T-helper 9 cell (primary cell): ENCODE measurements at places on chromosomes 1 and 21.

GRCh38 chr1:147185432-147185831 lies 13.2 kb upstream of the PRKAB2 start:
- no peak for DNase-seq

GRCh38 chr1:192518700-192519099 lies 56.9 kb upstream of the RGS1 start:
- no peak for DNase-seq

DNA sequence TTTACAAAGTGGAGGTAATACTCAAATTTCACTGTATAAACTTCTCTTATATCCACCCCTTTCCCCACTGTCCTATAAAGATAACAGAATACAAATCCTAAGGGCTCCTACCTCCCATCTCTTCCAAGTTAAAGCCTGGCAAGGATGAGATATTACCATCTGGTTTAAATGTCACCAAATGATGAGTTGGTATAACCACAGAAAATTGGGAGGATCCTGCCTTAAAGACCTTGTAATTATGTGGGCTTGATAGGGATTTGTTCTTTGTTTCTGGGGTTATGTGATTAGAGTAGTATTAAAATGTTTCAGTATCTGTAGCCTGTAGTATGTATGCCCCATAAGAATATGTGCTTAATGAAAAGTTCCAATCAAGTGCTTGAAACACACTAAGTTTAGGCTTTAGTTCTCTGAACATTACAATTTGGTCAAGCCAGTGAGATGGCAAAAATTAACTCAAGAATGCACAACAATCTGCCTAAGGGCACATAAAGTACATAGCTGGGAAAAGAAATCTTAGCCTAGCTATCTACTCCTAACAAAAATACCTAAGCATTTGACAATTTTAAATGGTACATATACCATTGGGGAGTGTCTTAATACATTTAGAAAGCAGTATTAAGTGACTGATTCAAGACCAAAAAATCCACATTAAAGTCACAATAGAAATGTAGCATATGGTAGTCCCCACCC lies 14.0 kb downstream of the KDM5B start:
- no peak for DNase-seq

DNA sequence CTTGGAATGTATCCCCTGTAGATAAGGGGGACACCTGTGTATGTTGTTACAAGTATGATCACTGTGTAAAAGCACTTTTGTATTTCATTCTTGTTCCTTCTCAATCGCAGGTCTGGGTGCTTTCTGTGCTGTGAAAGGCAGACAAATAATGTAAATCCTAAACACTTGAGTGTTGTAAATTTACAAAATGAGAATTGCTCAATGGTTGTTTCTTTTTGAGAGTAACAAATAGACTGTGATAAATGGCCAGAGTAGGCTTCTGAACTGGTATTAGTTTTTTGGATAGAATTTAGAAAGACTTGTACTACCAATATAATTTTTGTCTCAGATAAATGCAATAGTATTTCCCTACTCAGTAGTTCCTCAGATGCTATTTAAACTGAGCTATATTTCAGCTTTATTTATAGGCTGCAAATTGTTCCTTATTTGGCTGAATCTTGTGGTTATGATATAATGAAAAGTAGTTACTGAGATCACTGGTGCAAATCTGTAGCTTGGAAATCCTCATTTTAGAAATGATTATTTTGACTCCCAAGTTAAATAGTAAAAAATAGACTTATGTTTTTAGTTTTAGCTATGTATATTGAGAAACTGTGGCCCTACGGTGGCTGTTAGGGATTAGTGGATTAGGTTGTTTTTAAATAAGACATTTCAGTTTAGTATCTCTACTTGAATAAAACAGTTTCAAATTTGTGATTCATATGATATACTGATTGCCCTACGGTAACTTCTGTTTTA lies 9.2 kb downstream of the BACH1 start:
- DNase-seq = no peak

- peak; percentile 55 for DNase-seq
Observed at GRCh38 chr1:155320661-155321617, at the start of gene RUSC1. Gene RUSC1 (plus strand): TSS chr1:155320894. CDS start chr1:155321774, 880 bp downstream.
